Hematopoietic multipotent progenitor cell treated with erythropoietin and hydrocortisone succinate and interleukin-3 and kit ligand, for 4 days (in vitro differentiated cells): ENCODE measurements at places on chromosomes 4 and X.

- no peak for DNase-seq
These were observed 59.0 kb upstream of the FGFBP2 start for GRCh38 chr4:16021804-16022560.

- no peak for DNase-seq
These were observed 24.2 kb upstream of the EPGN start for GRCh38 chr4:74284053-74284452.

GRCh38 chr4:8079031-8079885, 79.4 kb downstream of the ABLIM2 start:
- peak; percentile 93 for DNase-seq

DNA sequence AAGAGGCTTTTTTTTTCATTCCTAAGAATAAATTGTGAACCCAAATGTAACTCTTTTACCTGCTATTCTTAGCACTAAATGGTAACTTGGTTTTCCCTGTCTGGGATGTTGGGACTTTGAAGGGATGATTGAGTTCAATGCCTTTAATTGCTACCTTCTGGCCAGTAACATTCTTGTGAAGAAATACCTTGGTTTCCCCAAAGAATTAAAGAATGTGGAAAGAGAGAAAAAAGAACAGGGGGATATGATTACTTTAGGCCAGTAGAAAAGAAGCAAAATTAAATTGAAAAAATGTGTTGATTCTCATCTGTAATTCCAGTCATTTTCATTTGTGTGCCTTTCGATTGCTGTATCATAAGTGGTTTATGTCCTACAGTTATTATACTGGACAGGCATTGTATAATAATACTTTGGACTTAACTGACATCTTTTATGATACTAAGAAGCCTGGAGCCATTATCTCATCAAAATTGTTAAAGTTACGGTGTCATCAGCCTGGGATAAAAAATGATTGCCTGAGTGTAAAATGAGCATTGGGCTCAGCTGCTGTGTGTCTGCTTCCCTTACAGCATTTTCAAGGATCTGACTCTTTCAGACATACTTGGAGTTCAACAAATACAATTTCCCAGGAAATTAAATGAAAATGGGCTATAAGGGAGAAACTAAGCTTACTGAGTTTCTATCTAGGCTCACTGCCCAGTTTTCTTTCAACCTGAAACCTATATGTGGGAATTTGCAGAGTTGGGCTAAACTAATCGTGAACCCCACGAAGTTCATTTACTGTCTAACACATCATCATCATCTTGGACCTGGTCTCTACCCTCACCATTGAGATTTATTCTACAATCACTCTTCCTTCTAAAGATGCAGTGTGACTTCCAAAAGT, 146.3 kb downstream of the SHROOM3 start:
- DNase-seq: no peak

DNA sequence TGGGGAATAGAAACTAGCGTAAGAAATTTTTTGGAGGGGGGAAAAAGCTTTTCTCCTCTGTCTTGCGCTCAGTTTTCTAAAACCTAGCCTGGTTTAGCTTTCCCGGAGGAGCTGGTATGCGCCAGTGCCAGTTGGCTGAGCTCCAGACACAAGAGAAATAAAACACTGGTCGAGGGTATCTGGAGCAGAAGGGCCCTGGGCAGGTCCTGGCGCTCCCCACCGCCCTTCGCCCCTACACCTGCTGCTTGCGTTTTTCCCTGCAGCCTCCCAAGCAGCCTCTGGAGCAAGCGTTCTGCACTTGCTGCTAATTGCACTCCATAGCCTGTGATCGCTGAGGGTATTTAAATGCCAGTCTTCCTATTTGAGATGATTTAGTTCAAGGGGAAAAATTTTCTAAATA, 816 bp downstream of the EREG start:
- DNase-seq: peak; percentile 68

GRCh38 chr4:162116095-162116779, 47.6 kb downstream of the FSTL5 start:
- DNase-seq: no peak

- no peak for DNase-seq
These were observed 341.9 kb downstream of the GPM6A start for GRCh38 chr4:175470131-175470530.

GRCh38 chr4:169376421-169376820, 105.7 kb upstream of the SH3RF1 start:
- no peak for DNase-seq

- DNase-seq: peak; percentile 50
These were observed 36.8 kb upstream of the VBP1 start for GRCh38 chrX:155179346-155179997.

- peak; percentile 75 for DNase-seq
These were observed 88.4 kb downstream of the PPP3CA start for GRCh38 chr4:101258883-101259282.

DNA sequence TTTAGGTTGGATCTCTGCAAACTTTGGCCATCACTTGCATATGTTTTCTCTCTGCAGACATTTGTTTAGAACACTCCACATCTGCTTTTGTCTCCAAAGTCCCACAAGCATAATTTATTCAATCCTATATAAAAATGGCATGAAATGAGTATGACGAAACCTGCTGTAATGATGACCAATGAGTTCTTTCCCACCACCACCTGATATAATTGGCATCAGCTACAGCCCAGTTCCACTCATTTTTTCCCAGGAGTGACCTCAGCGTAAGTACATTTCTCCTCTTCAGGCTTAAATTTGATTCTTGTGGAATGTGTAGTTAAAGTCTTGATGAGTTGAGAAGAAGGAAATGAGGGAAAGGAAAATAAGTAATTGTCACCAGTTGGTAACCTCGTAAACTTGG, 205.1 kb downstream of the AWAT2 start:
- DNase-seq: no peak

DNA sequence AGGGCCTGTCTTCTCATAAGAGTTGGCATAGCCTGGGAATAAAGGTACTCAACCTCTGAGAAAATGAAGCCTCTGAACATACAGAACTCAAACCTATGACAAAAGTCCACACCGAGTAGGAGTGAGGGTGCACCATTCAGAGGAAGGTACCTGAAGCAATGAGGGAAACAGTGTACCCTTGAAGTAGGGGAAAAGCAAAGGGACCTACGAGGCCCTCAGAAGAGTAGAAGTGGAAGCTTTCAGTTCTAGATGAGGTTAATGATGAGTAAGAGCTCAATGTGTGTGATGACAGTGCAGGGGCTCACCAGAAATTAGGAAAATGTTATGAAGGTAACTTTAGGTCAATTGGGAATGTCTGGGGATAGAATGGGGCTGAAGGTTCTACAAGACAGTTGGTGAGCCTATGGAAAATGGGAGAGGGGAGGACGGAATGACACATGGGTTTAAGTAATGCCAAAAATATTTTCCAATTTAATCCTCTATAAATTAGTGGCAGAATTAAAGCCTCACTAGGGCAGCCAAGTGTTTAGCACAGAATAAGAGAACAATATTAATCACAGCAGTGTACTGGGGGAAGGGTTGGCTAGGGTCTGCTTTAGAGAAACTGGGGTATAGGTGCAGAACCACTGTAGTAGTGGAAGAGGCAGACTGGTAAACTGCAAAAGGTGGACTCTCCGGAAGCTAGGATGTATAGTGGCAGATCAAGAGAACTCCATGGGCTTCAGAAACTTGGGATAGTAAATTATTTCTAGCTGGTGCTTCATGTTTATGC, 39.8 kb downstream of the RAB33A start:
- DNase-seq: no peak

DNA sequence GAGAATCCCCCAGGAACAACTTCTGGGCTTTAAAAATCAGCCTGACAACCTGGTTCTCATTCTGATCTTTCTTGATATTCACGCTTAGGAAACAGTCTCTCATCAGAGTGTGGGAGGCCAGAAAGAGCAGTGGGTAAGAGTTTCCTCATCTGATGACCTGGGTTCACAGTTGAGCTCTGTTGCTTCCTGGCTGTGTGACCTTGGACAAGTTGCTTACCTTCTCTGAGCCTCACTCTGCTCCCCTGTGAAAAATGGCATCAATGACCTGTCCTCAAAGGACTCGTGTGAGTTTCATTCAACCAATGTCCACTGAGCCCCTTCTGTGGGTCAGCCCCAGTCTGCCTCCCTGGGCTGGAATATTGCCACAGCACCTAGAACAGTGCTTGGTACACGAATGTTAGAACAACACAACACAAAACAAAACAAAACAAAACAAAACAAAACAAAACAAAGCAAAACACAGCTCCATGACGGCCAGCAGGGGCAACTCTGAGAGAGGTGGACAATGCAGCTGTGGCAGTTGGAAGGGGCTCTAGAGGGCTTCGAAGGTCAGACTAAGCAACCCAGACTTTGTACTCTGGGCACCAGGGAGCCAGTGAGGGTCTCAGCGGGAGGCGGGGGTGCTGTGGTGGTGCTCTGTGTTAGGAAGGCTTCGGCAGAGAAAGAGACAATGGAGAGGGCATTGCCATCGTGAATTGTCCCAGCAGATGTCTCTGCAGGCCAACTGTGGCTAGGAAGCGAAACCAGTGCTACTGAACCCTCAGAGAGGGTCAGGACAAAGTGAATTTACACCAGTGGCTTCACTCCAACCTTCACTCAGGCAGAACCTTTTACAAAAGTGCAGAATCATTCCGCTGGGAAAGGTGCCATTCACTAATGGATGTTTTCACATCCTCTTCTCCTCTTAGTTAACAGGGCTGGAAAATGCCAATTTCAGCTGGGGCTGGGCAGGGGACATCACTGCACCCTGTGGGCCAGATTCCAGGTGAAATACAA, 14.3 kb upstream of the C4orf50 start:
- peak; percentile 45 for DNase-seq

DNA sequence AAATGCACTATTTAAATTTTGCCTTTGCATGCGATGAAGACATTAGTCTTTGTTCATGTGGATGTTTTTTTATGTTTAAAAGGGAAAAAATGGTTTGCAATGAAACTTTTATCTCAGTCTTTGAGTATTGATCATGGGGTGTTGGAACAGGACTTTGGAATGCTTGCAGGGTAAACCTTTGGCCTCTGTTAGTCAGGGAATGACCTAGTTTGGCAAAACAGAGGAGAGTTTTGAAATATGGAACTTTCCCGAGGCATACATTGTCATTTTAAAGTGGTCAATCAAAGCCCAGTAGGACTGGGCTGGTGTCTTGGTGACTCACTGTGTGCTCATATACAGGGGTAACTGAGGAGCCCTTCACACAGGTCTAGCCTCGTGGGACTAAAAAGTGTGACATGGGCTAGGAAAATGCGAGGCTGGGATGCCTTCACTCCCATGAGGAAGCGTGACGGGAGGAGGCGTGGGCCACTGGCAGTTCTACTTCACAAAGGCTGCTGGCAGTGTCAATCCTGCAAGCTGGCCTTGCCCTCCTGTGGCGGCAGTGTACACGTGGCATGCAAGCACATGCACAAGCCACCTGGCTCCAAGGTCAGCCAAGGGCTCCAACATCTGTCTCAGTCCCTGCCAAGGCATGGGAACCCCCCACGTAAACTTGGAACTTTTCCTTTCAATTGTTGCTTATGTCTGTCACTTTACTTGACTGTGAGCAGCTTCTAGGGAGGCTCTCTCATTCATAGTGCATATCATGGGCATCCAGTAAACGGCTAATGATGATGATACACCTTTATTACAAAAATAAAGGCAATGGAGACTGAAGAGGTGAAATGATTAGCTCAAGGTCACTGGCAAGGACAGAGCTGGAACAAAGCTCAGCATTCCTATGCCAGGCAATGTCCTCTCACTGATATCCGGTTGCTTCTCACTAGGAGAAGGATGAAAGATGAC, 5.2 kb upstream of the F11 start:
- no peak for DNase-seq

DNA sequence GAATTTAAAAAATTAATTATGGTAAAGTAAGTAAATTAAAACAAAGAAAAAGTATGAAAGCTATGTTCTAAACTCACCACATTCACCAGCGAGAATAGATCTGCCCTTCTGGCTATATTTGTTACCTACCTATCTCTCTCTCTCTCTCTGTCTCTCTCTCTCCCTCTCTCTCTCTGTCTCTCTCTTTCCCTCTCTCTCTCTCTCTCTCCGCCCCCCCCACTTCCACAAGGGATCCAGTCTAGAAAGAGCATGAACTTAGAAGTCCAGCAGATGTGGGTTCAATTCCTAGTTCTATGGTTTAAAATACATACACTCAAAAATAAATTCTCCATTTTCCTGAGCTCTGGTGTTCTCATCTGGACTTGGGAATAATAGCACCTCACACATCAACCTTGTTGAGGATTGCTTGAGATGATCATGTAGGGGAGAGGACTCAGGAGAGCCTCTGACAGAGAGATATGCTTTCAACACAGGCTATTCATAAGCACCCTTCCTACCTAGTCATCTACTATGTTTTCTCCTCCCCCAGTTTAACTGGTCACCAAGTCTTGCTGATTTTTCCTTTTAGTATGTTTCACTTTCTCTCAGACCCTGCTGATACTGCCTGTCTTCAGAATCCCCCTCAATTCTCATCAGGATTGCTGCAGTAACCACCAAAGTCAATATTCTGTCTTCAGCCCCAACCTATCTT, 64.7 kb downstream of the SLC7A11 start:
- DNase-seq: no peak

- no peak for DNase-seq
These were observed 47.0 kb upstream of the RAPGEF2 start for GRCh38 chr4:159055833-159056232.

- DNase-seq: no peak
These were observed 251.4 kb upstream of the POF1B start for GRCh38 chrX:85630901-85631300.

DNA sequence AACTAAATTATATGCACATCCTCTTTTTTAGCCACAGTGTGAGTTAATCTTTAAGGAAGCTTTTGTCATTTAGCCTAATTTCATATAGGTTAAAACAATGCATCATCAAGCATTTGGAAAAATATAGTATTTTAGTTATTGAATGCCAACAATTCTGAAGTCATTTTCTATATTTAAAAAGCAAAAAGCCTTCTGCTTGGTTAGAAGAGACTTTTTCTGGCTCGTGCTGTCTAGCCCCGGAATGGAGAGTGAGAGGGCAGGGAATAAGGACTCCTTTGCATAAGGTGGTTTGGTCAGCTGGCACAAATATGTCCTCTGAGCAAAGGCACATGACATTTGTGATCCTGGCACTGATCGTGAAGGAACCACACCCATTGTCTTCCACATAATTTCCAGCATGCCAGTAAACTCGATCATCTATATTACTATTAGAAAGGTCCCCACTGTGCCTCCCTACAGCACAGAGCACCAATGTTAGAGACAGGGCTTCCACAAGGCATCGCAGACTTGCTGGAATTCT, 393.7 kb upstream of the INTU start:
- DNase-seq: no peak

GRCh38 chrX:47226071-47226470, 6.7 kb upstream of the USP11 start:
- DNase-seq: no peak

GRCh38 chrX:154488336-154489075, 1.9 kb downstream of the SLC10A3 start:
- no peak for DNase-seq

GRCh38 chr4:6023731-6024130, 5.5 kb upstream of the C4orf50 start:
- DNase-seq: no peak
